Tibial artery (tissue), 4 donors: ENCODE measurements at places on chromosomes 13 and 19.

- no peaks in the 10 kb centered on the region for H3K4me1 ChIP-seq
- no peak overlapping the region for H3K4me3 ChIP-seq
- H3K27me3 ChIP-seq: no peaks in the 10 kb centered on the region
- no peak overlapping the region for H3K27ac ChIP-seq
Observed at GRCh38 chr19:9891609-9892373, 44.5 kb downstream of the OLFM2 start.

GRCh38 chr13:111388851-111389500 lies 68.5 kb downstream of the TEX29 start:
- H3K4me1 ChIP-seq: no peaks in the 10 kb centered on the region
- no peak overlapping the region for H3K27ac ChIP-seq
- DNase-seq: peak; percentile 40
- no peaks in the 10 kb centered on the region for H3K27me3 ChIP-seq

DNA sequence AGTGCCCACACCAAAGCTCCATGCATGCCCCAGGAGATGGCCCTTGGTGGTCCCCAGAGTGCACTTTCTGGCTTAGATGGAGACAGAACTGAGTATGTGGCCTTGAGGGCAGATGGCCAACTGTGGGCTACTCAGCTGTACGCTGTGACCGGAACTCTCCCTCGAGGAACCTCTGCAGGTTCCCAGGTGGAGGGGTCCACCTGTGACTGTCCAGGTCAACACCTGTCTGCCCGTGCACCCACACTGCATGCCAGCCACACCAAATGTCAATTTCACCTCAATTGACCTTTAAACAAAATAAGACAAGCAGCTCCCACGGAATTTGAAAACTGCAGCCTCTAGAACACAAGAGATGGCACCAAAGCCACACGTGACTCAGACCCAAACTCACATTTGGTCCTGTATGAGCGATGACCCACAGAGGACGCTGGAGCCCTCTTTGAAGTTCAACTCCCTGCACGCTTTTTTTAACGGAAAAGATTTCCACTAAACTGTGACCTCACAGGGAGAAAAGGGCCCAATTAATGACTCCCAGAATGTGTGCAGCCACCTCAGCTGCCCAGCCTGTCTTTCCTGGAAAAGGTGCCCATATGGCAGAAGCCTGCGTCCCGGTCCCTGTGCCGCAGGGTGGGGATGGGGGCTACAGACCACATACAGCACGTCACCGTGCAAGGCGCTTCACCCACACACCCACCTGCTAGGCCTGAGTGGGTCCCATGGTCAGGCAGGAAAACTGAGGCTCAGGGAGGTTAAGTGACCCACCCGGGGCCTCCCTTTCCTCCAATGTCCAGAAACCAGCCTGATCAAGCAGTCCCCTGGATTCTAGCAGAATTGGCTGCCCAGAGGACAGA lies 47.7 kb downstream of the KLF2 start:
- no peak overlapping the region for H3K4me3 ChIP-seq
- H3K27ac ChIP-seq: no peak overlapping the region
- peaks cover 59% of the 10 kb centered on the region for H3K36me3 ChIP-seq
- no peak for DNase-seq
- no peaks in the 10 kb centered on the region for H3K27me3 ChIP-seq
- H3K4me1 ChIP-seq: peaks cover 3% of the 10 kb centered on the region

DNA sequence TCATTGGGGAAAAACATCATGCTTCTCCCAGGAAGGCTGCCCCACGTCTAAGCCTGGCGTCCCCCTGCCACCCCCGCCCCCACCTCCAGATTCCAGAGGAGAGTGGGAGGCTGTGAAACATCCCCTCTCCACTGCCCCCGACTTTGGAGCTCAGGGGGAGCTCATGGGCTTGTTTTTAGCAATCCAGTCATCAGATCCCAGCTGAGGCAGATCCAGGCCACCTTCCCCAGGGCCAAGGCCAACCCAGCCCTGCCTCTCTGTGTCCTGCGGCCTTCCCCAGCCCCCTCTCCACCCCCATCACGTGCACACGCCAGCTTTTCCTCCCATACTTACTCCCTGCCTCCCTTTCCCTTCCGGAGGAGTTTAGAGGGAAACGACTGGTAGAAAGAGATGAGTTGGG lies 38.8 kb downstream of the SHISA2 start:
- H3K4me1 ChIP-seq: no peaks in the 10 kb centered on the region
- no peak for DNase-seq
- no peaks in the 10 kb centered on the region for H3K36me3 ChIP-seq
- H3K4me3 ChIP-seq: no peak overlapping the region
- no peak overlapping the region for H3K27ac ChIP-seq

DNA sequence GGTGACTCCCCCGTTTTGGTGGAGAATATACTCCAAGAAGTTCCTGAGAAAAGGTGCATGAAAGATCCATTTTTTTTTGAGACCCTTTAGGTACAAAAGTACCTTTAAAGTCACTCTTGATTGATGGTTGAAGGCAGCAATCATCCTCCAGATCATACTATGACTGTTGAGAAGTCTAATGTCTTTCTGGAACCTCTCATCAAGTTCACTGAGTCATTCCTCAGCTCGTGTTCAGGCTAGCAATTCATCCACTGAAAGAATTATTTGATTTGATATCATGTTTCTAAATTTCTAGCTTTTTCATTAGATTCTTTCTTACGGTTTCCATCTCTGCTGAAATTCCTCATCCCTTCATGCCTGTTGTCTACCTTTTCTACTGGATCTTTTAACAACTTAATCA lies 65.1 kb upstream of the GJB6 start:
- no peaks in the 10 kb centered on the region for H3K36me3 ChIP-seq
- H3K4me3 ChIP-seq: no peak overlapping the region
- H3K4me1 ChIP-seq: no peaks in the 10 kb centered on the region
- no peak overlapping the region for H3K27ac ChIP-seq
- no peak for DNase-seq

- DNase-seq: no peak
- no peaks in the 10 kb centered on the region for H3K27me3 ChIP-seq
- H3K4me3 ChIP-seq: no peak overlapping the region
- H3K4me1 ChIP-seq: no peaks in the 10 kb centered on the region
- H3K27ac ChIP-seq: no peak overlapping the region
- no peaks in the 10 kb centered on the region for H3K36me3 ChIP-seq
Observed at GRCh38 chr13:53631511-53631910, 602.9 kb downstream of the OLFM4 start.

- H3K4me1 ChIP-seq: no peaks in the 10 kb centered on the region
- H3K36me3 ChIP-seq: no peaks in the 10 kb centered on the region
- H3K27ac ChIP-seq: no peak overlapping the region
- H3K27me3 ChIP-seq: no peaks in the 10 kb centered on the region
Observed at GRCh38 chr19:46537136-46538097, 41.8 kb upstream of the PNMA8B start.

GRCh38 chr19:46603752-46604231 lies 2.7 kb downstream of the CALM3 start:
- H3K4me1 ChIP-seq: peaks cover 58% of the 10 kb centered on the region
- no peaks in the 10 kb centered on the region for H3K27me3 ChIP-seq
- peak overlapping the region; percentile 99 for H3K27ac ChIP-seq
- DNase-seq: no peak
- H3K4me3 ChIP-seq: peak overlapping the region; percentile 100

DNA sequence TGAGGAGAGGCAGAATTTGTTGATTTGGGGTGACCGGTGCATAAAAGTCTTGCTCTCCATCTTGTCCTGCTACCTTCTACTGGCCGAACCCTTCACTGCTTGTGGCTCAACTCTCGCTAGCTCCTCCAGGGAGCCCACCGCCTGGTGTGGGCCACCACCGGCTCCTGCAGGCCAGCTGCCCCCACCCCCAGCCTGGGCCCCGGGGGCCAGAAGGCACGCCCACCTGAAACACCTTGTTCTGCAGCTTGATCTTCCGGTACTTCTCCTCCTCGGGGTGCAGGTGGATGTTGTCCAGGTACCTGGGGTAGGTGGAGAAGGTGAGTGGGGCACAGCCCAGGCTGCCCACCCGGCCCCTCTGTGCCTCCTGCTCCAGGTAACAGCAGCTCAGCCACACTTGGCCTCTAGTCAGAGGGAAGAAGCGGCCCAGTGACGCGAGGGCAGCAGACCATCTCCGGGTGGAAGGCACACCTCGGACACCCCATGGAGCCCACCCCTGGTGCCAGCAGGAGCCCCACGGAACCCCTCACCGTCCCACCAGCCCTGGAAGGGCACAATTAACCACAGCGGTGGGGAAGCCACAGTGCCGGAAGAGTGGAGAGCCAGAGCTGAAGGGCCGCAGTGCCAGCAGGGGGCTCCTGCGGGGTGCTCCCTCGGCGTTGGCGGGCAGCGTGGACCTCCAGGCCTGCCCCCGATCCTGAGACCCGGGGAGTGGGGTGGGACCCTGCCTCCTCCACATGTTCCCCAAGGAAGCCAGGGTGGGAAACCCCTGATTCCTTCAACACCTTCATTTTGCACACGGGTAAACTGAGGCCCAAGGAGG lies 10.1 kb downstream of the UBXN6 start:
- H3K4me1 ChIP-seq: no peaks in the 10 kb centered on the region
- no peak overlapping the region for H3K27ac ChIP-seq
- H3K36me3 ChIP-seq: peaks cover 77% of the 10 kb centered on the region

GRCh38 chr19:4557971-4558941 lies 1.2 kb downstream of the SEMA6B start:
- peaks cover 30% of the 10 kb centered on the region for H3K27me3 ChIP-seq
- peak overlapping the region; percentile 34 for H3K4me3 ChIP-seq
- H3K36me3 ChIP-seq: no peaks in the 10 kb centered on the region
- no peak overlapping the region for H3K27ac ChIP-seq

DNA sequence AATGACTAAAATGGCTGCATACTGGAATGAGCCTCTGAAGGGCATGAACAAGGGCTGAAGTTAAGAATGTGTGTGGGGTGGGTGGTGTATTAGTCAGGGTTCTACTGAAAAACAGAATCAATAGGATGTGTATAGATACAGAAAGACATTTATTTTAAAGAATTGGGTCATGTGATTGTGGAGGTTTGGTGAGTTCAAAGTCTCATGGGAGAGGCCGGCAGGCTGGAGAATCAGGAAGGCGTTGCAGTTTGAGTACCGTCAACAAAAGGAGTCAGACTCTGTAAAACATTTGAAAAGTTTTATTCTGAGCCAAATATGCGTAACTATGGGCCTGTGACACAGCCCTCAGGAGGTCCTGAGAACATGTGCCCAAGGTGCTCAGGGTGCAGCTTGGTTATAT lies 24.5 kb upstream of the CYSLTR2 start:
- H3K4me3 ChIP-seq: no peak overlapping the region
- no peak for DNase-seq

GRCh38 chr13:111233080-111233479 lies 87.4 kb upstream of the TEX29 start:
- no peak overlapping the region for H3K4me3 ChIP-seq
- H3K4me1 ChIP-seq: peaks cover 49% of the 10 kb centered on the region
- no peak for DNase-seq
- no peaks in the 10 kb centered on the region for H3K27me3 ChIP-seq
- H3K27ac ChIP-seq: no peak overlapping the region
- peaks cover 14% of the 10 kb centered on the region for H3K36me3 ChIP-seq

DNA sequence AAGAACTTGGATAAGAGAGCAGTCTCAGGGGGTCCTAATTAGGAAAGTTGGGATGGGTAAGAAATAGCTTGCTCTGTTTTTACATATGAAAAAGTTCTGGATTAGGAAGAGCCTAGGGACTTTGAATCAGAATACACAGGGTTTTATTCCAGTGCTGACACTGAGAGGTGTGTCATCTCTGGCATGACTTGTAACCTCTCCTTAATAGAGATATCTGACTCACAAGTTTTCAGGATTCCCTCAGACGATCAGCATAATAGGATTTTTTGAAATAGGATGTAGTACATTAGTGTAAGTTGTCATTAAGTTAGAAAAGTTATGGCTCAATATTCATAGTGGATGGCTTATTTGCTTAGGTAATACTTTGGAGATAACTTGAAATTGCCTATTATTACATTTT lies 555.2 kb upstream of the MIR17HG start:
- no peaks in the 10 kb centered on the region for H3K4me1 ChIP-seq
- DNase-seq: no peak
- no peak overlapping the region for H3K27ac ChIP-seq
- H3K36me3 ChIP-seq: no peaks in the 10 kb centered on the region
- no peak overlapping the region for H3K4me3 ChIP-seq

GRCh38 chr19:31164791-31165251 lies 184.4 kb downstream of the TSHZ3 start:
- H3K36me3 ChIP-seq: no peaks in the 10 kb centered on the region
- H3K27me3 ChIP-seq: no peaks in the 10 kb centered on the region
- H3K4me1 ChIP-seq: no peaks in the 10 kb centered on the region

DNA sequence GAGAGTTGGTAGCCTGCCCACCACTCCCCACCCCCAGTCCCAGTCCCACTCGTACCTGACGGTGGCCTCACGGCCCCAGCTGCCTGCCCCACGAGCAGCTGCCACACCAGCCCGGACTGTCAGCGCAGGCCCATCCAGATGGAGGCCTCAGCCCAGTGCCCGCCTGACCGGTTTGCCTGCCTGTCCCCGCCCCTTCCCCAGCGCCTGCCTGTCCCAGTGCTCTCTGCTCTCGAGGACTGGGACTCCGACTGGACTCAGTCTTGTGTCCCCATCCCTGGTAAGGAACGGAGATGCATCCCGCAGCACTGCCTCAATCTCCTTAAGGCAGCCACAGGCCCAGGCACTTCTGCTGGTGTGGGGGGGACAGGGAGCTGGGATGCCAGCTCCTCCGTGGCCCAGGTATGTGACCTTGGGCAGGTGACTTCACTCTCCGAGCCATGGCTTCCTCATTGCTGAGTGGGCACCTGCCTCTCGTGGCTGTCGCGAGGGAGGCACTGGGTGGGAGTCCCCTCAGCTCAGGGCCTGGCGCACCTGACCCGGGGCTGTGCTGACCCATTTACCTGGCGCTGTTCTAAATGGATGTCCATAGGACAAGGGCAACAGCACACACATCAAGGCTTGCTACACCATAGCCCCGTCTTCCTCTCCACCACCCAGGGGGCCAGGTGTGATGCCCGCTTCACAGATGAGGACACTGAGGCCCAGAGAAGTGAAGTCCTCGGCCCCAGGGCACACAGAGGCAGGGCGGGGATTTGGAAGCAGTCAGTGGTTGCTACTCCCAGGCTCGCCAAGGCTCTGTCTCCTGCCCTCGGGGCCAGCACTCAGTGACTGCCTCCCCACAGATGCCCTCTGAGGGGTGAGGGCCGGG lies at the start of gene NKPD1:
Gene NKPD1, minus strand, starts transcription at position 113 of the 868 bp plus-strand sequence. CDS start 832 bp downstream, outside the sequence.
- no peak for DNase-seq
- no peak within 1 kb of the TSS for H3K27ac ChIP-seq
- H3K36me3 ChIP-seq: no peaks in the 10 kb centered on the region
- H3K27me3 ChIP-seq: peaks cover 73% of the 10 kb centered on the region
- H3K4me3 ChIP-seq: no peak within 1 kb of the TSS
- peaks cover 29% of the 10 kb centered on the region for H3K4me1 ChIP-seq

- H3K36me3 ChIP-seq: no peaks in the 10 kb centered on the region
- DNase-seq: no peak
- no peaks in the 10 kb centered on the region for H3K27me3 ChIP-seq
Observed at GRCh38 chr19:28020619-28021258, 1192.2 kb downstream of the UQCRFS1 start.
